HCT116 (cell line): ENCODE measurements at places on chromosomes 13 and 19. TPM values are rescaled to one million over a fixed set of nuclear protein-coding genes. Genes with fewer than 3 reads are reported as not detected.

The SPTBN4 gene
- 4.6 TPM for total RNA-seq

The FCGBP gene
- total RNA-seq: 5.7 TPM

The FXYD7 gene
- total RNA-seq: 0.71 TPM

The FGF9 gene
- total RNA-seq: 1.5 TPM

The ACP7 gene
- total RNA-seq: 4.7 TPM

The ITPKC gene
- 11.4 TPM for total RNA-seq

The FAM216B gene
- not detected for total RNA-seq

The IZUMO2 gene
- not detected for total RNA-seq

The LILRB4 gene
- not detected for total RNA-seq

GRCh38 chr19:50368649-50369570 lies 3.5 kb upstream of the NAPSA start:
- peak; percentile 74 for DNase-seq

DNA sequence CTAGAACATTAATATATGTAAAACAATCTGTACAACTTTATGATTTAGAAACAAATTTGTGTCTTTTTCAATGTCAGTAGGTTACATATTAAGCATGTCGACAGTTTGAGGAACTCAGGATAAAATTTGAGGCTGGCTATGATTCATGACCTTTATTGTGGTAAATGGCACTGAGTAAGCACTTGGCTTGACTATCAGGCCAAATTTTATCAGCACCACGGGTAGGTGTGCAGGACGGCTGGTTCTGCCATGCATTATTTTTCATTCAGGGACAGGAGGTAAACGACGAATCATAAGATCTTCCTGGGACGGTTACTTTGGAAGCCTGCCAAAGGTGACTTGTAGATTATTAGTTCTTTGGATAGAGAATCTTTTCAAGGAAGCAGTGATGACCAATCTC lies 19.9 kb upstream of the CYP4F8 start:
- peak; percentile 80 for DNase-seq

DNA sequence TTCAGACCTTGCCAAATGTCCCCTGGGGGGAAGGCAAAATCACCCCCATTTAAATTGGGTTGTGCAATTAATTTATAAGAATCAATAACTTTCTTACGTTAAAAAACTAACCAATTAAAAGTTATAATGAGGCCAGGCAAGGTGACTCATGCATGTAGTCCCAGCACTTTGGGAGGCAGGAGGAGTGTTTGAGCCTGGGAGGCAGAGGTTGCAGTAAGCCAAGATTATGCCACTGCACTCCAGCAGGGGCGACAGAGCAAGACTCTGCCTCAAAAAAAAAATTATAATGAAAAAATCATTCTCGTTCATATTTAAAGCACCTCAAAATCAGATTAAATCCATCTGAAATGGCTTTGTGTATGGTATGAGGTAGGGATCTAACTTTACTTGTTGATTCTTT lies 18.4 kb upstream of the SIGLEC14 start:
- no peak for DNase-seq

- no peak for DNase-seq
Observed at GRCh38 chr13:44903574-44903985, 85.7 kb downstream of the NUFIP1 start.

DNA sequence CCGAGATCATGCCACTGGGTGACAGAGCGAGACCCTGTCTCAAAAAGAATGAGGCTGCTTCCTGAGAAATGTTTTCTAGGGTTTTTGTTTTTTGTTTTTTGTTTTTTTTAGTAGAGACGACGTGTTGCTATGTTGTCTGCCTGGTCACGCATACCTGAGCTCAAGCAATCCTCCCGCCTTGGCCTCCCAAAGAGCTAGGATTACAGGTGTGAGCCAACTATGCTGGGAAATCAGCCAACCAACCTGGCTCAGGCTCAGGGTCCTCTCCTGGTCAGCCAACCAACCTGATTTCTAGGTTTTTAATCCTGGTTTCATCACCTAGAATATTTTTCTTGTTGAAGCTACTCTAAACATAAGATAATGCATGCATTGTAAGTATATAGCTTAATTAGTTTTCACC lies 7.8 kb downstream of the DHX34 start:
- no peak for DNase-seq

DNA sequence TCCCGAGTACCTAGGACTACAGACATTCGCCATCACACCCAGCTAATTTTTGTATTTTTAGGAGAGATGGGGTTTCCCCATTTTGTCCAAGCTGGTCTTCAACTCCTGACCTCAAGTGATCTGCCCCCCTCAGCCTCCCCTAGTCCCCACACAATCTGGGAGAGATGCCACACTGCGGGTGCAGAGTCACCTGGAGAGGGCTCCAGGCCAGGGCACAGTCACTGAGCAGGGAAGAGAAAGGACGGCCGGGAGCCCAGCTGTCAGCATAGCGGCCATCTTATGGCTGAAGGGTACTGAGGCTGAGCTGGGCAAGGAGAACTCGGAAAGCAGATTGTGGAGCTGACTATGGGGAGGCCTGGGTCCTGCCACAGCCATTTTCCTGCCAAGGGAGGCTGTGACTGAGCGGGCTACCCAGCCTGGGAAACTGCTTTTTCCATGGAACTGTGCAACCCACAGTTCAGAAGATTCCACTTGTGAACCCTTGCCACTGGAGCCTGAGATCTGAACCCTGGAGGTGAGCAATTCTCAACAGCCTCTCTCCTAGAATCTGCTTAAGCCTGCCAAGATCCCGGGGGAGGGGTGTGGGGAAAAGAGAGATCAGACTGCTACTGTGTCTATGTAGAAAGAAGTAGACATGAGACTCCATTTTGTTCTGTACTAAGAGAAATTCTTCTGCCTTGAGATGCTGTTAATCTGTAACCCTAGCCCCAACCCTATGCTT lies 109.2 kb downstream of the ZNF486 start:
- DNase-seq: no peak

GRCh38 chr19:4816202-4816949 lies 15.1 kb downstream of the TICAM1 start:
- no peak for DNase-seq

DNA sequence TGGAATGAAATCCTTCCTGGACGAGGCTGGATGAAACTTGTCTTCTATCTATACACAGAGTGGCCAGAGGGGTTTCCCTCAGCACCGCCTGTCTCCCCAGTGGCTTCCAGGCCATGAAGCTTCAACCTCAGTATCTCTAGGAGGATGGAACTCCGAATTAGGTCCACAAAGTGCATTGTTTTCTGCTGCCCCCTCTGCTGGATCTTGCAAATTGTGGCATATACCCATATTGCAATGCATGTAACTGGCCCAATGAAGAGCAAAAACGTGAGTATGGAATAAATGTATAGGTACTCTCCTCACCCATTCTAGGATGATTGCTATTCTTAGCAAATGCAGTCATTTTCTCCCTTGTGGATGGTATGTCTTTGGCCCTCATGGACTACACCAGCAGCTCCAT lies 14.7 kb upstream of the LILRB4 start:
- DNase-seq: no peak

- no peak for DNase-seq
Observed at GRCh38 chr19:2423915-2424685, 3.3 kb downstream of the TIMM13 start.

DNA sequence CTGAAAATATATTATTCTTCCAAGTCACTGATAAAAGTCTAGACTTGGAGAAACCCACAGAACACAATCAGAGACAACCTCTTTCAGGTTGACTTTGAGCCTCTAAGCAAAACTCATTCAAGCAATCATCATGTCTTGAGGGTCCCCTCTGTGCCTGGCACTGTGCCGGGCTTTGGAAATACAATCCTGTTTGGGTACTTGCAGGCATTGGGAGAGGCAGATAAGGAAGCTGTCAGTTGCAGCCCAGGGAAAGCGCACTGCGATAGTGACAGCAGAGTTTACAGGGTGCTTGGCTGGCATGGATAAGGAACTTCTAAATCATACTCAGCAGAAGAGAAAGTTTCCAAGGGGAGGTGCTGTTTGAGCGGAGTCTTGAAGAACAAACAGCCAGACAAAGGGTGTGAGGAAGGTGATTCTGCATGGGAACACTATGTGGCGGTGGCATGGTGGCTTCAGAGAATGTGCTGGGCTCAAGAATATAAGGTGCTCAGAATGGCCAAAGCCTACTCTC lies 9.1 kb downstream of the SERP2 start:
- no peak for DNase-seq

GRCh38 chr19:18601875-18602274 lies 4.7 kb downstream of the CRLF1 start:
- no peak for DNase-seq

GRCh38 chr13:28610996-28611395 lies 47.9 kb upstream of the POMP start:
- no peak for DNase-seq

- no peak for DNase-seq
Observed at GRCh38 chr13:32075170-32075851, 43.7 kb downstream of the FRY start.

GRCh38 chr13:79312340-79312855 lies 93.7 kb downstream of the RBM26 start:
- DNase-seq: no peak

GRCh38 chr13:111046590-111047141 lies 68.4 kb upstream of the ARHGEF7 start:
- DNase-seq: no peak

DNA sequence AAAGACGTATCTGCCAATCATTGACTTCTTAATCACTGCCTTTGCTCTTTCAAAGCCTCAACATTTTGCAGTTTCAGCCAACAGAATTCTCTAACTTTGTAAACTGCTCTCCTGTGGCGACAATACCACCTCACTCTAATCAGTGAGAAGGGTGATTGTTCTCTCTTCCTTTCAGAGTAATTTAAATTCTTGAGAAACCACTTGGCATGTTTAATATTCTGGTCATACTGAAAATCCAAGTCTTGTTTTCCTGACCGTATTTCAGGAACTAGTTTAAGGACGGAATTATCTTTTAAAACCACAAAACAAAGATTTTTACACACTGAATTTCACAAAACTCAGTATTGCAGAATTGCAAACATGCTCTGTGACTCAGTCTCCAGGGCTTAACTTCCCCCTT lies 5.2 kb upstream of the CDC16 start:
- no peak for DNase-seq

- DNase-seq: no peak
Observed at GRCh38 chr13:112450904-112451240, 74.7 kb downstream of the SPACA7 start.

DNA sequence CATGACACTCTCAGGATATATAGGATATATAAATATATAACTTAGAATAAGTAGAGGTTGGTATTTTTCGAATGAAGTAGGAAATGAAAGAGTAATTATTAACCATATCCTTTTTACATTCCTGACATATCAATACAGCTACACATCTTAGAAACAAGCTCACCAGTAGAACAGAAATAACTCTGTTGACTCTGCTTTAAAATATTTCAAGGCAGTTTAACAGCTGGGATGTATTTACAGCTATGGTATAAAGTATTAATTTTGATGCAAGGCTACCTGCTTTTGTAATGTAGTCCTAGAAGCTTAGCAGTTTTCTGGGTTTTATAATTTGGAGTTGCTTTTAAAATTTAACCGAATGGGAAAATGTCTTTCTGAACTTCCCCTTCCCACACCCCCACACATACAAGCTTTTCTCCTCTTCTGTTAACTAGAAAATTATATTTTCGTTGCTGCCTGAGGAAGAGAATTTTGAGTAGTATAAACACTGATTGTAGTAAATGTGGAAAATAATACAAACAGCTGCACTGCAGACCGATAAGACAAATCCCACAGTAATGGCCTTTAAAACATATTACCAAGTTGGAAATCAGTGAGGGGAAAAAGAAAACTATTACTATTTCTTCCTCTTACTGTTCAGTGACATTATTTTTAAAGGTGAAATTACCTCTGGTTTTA lies 147.7 kb downstream of the GGACT start:
- no peak for DNase-seq

GRCh38 chr19:3178973-3179738 lies 587 bp downstream of the S1PR4 start:
- no peak for DNase-seq
